ENCODE measurements at places on chromosomes 4 and X.

DNA sequence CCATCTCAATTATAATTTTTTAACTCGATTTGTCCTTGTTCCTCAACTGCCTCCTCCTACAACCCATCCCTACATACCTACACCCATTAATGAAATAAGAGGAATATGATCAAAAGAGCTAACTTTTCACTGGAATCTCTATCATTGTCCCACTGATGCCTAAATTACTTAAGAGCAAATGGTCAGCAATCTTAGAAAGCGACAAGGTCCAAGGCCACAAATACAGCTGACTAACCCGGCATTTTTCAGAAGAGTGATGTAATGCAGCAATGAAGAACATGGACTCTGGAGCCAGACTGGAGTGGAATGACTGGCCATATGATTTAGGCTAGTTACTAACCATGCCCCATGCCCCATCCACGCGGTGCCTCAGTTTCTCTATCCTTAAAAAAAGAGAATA lies 56.2 kb downstream of the PPA2 start:
- DNase-seq = peak; percentile 11

GRCh38 chr4:10173037-10173753 lies 56.6 kb upstream of the WDR1 start:
- peak; percentile 83 for DNase-seq

- peak; percentile 50 for DNase-seq
These were observed 89.2 kb downstream of the WDFY3 start for GRCh38 chr4:84877051-84877833.

GRCh38 chr4:73735231-73735630 lies 5.1 kb upstream of the CXCL8 start:
- DNase-seq = peak; percentile 61

- DNase-seq = no peak
These were observed 217.4 kb downstream of the DCTD start for GRCh38 chr4:182699795-182700194.
